Activated CD4-positive, alpha-beta T cell treated with anti-CD3 and anti-CD28 coated beads, Interleukin-2, amount 50 U/mL, for 1 hour (primary cell): ENCODE measurements at places on chromosomes 3 and 15.
A peak's percentile ranks its signal among the peaks of the same experiment; 100 is the strongest.

DNA sequence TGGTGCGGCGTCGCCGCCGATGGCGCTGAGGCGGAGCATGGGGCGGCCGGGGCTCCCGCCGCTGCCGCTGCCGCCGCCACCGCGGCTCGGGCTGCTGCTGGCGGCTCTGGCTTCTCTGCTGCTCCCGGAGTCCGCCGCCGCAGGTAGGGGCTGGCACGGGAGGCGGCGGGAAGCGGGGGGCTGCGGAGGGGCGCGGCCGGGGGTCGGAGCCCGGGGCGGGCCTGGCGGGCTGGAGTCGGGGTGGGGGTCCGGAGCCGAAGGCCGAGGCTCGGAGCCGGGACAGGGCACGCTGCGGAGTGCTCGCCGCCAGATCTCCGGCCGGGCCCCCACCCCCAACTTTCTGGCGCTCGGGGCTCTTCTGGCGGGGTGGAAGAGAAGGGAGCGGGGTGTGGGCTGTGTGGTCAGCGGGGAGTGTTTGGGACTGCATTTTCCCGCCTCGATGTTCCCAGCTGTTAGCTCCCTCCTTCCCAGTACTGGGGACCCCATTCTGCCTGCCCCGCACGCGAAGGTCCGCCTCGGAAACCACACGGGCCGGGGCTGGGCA is 299 bp downstream of the TYRO3 start:
- no peak for DNase-seq

DNA sequence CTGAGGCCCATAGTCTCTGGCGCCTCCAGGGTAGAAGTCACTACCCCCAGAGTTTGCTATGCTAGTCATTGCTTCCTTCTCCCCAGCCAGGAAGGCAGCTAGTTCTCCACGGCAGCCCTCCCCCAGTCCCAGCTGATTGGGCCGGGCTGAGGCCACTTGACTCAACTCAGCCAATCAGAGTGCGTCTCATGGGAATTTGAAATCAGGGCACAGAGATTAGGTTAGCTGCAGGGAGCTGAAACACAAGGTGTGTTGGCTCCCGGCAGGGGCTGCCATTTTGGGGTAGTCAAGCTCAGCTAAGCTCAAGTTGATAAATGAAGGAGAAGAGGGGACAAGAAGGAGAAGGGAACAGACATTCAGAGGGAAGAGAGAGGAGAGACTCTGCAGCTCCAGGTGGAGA is 32.8 kb downstream of the LINGO1 start:
- DNase-seq: no peak

GRCh38 chr3:174749143-174749542 is 110.0 kb upstream of the NAALADL2 start:
- DNase-seq: no peak

DNA sequence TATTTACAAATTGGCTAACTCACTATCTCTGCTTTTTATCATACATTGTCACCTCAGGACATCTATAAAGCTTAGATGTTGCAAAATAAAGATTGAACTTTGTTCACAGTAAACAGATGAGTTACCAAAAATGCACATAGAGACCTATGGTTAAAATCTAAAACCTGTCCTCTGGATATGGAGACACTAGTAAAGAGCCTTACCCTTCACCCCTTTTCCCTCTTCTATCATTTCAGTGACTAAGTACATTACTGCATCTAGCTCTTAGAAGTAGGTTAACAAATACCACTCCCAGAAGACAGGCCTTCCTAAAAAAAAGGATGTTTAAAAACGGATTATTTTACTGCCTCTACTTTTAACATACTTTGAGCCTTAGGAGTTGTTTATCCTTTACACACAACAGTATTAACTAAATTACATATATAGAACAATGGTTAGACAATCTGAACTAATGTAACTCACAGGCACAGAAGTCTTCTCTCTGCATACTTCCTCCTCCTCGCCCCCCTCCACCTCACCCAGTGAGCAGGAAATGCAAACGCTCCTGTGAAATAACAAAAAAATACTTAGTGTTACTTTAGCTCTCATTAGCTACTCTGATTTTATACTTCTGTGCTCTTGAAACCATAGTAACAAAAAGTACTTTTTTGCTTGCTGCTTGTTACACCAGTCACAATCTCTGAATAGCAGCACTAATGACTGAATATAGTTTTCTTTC is 23.3 kb downstream of the IREB2 start:
- peak; percentile 5 for DNase-seq

DNA sequence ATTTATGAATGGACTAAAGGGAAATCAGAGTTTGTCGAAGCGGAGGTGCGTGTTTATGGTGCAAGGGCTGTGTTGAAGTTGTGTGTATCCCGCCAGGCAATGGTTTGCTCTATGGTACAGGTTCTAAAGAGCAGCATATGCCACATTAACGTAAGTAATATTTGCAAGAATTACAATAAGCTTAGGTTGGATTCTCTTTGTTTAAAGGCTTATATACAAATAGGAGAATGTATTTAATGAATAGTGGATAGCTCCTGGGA is 800 bp downstream of the EPHA3 start:
- no peak for DNase-seq

DNA sequence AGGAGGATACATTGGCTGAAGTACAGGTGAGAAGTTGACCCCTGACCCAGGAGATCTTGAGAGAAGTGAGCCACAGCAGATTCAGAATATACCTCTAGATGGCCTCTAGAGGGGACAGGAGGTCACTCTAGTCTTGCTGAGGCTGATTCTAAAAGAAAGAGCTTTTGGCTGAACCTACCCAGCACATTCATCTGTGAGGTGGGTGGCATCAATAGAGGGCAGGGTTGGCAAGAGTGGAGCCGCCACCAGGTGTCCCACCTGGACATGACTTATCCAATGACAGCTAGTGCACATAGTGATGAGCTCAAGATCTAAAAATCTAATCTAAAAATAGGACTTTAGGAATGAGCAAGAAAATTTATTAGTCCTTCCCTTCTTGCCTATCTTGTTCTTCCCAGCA is 51.6 kb downstream of the CYP19A1 start:
- no peak for DNase-seq

GRCh38 chr15:27681038-27681437 is 418.1 kb downstream of the OCA2 start:
- no peak for DNase-seq

DNA sequence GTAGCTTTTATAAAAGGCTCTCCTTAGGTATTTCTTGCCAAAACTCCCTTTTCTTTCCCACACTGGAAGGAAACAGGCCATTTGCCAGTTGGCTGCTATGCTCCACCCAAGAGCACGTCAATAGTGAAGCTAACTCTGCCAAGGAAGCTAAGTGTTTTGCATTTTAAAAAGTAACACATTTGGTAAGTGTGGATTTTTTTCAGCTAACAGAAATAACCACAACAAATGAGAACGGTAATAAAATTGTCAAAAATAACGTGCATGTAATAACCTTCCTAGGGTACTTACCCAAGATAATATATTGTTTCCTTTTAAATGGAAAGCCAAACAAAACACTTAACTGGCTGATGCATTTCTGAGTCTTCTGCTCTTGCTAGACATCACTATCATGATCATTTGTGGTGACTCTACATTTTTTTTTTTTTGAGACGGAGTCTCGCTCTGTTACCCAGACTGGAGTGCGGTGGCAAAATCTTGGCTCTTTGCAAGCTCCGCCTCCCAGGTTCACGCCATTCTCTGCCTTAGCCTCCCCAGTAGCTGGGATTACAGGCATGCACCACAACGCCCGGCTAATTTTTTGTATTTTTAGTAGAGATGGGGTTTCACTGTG is 4.6 kb downstream of the DPP8 start:
- no peak for DNase-seq

DNA sequence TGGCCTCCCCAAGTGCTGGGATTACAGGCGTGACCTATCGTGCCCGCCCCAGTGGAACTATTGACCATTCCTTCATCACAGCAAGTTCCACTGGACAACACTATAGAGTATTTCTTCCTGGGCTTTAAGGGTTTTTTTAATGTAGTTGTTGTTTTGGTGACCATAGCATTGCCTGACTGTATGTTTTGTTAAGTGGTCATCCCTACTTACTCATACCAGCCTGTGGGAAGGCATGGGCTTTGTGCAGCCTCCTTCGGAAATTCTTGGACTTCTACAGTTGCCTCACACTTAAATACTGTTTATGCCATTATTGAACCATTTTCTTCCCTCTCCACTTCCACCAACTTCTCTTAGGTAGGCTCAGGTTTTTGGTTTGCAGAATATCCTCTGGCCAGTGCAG is 19.9 kb upstream of the ALPK3 start:
- no peak for DNase-seq

DNA sequence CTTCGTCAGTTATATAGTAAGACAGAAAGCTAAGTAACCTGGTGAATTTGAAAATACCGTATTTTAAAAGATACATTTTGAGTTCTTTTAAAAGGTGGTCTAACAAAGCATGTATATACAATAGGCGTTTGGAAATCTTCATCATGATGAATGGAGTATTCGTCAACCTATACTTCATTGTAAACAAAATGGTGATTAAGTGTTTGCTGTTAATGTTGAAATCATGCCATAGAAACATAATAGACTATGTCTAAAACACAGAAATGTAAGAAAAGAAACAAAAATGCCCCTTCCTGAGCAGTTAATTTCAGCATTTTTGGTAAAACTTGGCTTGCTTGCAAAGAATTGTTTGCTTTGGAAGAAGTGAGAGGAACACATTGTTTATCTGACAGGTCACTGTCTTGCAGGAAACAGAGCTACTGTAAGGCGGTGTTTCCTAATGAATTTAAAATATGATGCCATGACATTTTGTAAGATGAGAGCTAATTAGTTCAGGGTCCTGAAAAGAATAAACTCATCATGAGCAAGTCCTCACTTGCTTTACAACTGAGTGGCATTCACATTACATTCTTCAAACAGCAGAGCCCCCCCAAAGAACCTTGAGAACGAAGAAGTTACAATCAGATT is 126.7 kb downstream of the SERPINI1 start:
- no peak for DNase-seq
